Neural progenitor cell (in vitro differentiated cells): ENCODE measurements at places on chromosomes 11 and 22.
A peak's percentile ranks its signal among the peaks of the same experiment; 100 is the strongest.

DNA sequence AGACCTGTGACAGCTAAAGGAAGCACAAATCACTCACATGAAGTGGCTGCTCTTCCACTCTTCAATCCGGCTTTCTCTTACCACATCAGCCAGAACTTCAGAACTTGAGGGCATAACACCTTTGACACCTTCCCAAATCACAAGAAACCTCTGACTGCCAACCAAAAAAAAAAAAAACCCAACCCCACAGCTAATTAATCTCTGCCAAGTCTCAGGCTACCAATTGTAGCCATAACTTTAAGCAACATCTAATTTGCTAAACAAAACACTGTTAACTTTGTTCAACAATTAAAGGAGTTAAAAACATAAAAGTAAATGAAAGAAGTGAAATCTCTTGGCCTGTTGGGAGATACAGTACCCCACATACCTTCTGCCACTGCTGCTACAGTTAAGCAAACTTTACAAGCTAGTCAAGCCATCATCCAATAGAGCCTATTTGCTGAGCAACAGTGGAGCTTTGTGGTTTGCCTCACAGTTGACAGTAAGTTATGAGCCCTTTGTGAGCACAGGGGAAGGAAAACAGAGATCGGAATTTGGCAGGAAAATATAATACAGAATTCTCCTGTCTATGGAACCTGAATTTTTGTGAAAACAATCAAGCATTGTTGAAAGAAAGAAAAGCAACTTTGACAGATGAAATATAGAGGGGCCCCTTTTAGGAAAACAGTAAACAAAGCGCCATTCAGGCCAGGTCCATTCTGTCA is at the start of gene SOX6:
Gene SOX6 (minus strand): TSS at position 490 of the 704 bp plus-strand sequence. CDS start 15,298 bp downstream, outside the sequence.
- peak; percentile 4 for DNase-seq

- DNase-seq: no peak
These were observed at the start of gene SAA2 for GRCh38 chr11:18248561-18248960. Gene SAA2, minus strand, starts transcription at chr11:18248668. Its CDS starts 657 bp downstream, at chr11:18248011.

DNA sequence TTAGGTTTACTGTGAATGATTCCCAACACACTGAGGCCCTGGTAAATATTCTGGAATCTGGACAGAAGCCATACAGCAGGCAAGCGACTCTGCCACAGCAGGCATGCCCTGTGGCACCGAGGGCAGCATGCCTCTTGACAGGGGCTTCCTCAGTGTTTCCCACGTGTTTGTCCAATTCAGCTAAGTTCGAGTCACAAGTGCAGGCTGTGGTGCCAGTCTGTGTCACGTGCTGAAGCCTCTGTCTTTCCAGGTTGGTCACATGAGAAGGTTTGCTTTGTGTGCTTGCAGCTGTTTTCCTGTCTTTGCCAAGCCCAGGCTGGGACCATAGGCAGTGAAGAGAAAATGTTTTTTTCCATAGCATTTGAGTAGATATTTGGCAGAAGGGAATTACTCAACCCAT is 2.4 kb upstream of the PPFIBP2 start:
- DNase-seq: no peak

GRCh38 chr22:18000441-18001039 is 23.8 kb downstream of the MICAL3 start:
- peak; percentile 63 for DNase-seq

DNA sequence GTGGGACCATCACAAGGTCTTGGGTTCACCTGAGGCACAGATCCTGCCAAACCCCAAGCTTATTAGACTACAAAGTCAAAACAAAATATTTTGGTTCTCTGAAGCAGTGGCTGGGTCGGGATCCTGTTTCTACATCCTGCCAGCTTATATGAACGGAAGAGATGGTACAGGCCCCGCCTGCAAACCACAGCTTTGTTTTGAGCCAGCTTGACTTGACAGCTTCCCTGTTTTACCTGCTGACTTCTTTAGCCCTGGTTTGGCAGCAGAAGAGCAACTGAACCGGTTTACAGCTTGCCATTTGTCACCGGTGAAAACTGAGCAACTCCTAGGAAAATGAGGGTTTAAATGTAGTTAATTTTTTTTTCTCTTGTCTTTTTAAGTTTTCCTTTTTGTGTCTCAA is 11.4 kb downstream of the PACS1 start:
- no peak for DNase-seq

GRCh38 chr11:47886096-47886495 is 37.9 kb upstream of the NUP160 start:
- no peak for DNase-seq

- no peak for DNase-seq
These were observed 113.6 kb downstream of the KCNQ1 start for GRCh38 chr11:2558397-2558796.

DNA sequence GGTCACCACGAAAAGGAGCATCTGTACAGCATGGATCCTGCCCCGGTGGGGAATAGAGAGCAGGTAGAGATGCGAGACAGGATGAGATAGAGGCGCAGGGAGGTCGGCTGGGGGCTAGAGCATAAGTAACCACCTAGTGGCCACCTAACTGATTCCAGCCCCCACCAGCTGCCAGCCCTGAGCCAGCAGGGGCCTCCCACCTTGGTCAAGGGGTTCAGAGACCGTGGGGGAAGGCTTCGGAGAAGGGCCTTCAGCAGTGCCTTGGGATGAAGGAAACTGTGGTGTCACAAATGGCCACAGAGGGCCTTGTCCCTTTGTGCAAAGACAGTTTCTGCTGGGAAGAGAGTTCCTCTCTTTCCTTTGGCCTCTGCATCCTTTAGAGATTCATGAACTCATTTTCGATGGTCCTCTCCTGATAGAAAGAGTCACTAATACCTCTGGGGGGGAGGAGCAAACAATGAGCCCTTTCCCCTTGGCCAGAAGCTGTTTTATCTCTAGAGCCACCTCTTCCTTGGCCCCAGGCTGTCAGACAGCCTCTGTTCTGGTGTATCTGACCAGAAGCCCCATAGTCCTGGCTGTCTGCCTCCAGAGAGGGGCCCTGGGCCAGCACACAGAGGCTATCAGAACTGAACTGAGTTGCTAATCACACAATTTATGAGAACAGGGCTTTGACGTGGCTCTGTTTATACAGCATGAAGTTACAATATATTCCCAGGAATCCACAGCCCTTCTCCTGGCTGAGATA is 146.0 kb downstream of the PARVA start:
- no peak for DNase-seq

DNA sequence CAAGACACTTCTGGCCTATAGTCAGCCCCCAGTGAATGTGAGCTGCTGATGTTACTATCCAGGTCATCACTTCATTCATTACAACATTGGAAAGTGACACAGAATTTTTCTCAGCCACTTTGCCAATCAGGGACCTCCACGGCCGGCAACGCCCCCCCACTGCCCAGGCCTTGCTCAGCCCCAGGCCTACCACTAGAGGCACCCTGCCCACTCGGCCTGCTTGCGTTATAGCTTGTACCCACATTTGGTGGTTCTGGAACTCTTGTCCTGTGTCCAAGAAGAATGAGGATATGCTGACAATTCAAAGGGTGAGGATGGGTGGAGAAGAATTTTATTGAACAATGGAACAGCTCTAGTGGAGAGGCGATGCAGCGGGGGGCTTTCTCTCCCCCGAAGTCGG is 96.2 kb downstream of the TSPAN18 start:
- DNase-seq: peak; percentile 76

DNA sequence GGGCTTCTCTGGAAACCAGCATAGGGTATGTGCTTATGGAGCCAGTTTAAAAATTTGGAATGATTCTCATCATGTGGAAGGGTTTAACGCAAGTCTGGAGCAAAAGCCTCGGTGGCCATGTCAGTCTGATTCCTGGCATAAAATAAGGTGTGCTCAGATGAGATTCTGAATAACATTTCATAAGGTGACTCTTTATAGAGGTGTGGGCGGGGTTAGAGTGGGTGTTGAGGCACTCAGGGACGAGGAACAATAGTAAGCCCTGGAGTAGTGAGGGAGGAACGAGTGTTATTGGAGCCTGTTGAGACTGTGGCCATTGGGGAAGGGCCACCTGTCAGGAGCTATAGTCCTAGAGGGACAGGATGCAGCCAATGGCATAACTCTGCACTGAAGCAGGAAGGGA is 13.0 kb upstream of the KIRREL3 start:
- DNase-seq: no peak

DNA sequence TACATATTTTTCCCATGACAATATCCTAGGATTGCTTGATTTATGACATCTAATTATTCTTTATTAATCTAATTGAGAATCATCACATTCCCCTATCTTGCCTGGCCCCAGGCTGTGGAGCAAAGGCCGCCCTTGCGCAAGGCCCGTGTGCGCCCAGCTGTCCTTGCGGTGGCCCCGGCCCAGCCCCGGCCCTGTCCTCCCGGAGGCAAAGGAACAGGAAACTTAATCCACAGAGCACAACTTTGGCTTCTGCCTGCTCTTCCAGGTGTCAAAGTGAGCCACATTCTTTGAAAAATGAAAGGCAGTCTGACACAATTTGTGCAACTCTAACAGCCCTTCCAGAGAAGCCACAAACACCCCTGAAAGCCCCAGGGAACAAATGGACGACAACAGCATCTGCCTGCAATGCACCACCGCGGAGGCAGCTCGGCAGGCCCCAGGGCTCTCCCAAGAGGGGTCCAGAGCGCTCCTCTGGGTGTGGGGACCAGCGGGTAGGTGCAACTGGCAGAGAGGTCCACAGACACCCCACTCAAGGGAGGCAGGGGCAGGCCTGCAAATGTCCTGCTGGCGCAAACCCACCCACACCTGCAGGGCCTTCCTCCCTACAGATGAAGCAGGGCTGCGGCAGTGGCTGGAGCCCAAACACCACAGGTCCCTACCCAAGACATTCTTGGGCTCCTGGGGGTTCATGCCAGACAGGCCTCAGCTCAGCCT is 30.3 kb downstream of the GNB1L start:
- no peak for DNase-seq

DNA sequence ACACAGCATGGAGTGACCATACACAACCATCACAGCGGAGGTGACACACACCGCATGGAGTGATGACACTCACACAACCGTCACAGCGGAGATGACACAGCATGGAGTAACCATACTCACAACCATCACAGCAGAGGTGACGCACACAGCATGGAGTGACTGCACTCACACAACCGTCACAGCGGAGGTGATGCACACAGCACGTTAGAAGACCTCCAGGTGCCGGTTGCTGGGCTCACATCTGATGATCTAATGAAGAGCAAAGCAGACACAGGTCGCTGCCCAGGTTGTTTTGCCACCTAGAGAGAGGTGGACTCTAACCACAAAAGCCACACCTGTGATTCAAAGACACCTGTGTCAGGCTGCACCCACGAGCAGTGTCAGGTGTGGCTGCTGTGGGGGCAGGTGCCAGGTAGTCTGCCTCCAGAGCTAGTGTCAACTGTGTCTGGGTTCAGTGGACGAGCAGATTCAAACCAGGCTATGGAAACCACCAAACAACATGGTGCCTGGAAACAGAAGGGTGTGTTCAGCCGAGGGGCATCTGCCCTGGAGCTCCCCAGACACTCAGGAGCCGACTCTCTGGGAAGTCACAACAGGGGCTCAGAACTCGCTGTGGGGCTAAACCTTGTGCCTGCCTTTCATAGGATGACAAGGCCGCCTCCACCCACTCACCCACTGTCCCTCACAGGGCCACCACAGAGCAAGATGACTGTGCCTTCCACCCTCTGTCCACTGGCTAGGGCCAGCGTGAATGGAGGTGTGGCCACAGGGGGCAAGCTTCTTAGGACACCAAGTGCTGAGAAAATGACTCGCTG is 608.2 kb downstream of the TBC1D22A start:
- no peak for DNase-seq

GRCh38 chr11:126599217-126599897 is 243.9 kb downstream of the ST3GAL4 start:
- peak; percentile 78 for DNase-seq

DNA sequence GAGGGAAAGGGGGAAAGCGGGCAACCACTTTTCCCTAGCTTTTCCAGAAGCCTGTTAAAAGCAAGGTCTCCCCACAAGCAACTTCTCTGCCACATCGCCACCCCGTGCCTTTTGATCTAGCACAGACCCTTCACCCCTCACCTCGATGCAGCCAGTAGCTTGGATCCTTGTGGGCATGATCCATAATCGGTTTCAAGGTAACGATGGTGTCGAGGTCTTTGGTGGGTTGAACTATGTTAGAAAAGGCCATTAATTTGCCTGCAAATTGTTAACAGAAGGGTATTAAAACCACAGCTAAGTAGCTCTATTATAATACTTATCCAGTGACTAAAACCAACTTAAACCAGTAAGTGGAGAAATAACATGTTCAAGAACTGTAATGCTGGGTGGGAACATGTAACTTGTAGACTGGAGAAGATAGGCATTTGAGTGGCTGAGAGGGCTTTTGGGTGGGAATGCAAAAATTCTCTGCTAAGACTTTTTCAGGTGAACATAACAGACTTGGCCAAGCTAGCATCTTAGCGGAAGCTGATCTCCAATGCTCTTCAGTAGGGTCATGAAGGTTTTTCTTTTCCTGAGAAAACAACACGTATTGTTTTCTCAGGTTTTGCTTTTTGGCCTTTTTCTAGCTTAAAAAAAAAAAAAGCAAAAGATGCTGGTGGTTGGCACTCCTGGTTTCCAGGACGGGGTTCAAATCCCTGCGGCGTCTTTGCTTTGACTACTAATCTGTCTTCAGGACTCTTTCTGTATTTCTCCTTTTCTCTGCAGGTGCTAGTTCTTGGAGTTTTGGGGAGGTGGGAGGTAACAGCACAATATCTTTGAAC is 6.8 kb downstream of the MALAT1 start:
- no peak for DNase-seq

DNA sequence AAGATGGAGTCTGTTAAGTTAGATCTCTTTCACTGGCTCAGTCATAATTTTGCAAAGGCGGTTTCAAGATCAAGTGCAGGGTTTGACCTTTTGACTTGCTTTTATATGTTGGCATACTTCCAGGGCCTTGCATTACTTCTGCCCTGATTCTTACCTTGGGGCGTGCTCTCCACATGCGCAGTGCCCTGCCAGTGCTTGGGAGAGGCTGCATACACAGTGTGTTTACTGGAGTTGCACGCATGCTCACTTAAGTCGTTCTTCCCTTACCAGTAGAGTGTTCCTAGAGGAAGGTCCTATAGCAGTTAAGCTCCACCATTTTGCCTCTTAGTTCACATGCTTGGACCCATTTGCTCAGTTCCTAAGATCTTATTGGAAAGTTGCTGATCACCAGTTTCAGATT is 21.0 kb upstream of the TMEM123 start:
- DNase-seq: no peak

DNA sequence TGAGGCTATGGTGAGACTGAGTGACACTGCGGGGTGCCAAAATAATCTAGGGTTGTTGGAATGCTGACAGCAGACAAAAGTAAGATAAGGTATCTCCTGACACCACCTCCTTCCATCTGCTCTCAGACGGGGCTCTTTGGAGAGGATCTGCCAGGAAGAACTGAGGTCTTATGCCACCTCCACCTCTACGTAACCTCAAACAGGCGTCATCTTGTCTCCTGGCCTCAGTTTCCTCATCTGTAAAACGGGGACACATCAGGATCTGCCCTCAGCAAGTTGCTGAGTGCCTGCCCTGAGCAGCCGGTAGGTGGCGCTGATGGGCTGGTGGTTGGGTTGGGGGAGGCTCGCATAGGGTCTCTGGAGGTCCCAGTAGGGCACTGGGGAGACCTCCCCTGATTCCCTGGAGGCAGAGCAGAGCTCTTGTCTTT is 1.7 kb upstream of the MYEOV start:
- peak; percentile 56 for DNase-seq

DNA sequence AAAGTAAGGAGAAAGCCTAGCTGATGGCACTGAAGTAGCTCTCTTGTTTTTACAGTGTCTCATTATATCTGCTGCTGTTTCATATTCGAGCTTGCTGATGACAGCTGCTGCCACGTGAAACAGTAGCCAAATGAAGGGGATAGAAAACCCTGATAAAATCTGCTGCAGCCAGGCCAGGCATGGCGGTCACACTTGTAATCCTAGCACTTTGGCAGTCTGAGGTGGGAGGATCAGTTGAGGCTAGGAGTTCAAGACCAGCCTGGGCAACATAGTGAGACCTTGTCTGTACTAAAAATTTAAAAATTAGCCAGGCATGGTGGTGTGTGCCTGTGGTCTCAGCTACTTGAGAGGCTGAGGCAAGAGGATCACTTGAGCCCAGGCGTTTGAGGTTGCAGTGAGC is 13.4 kb downstream of the IFT46 start:
- no peak for DNase-seq
